ENCODE measurements at places on chromosomes 5 and 9.

- DNase-seq: no peak
These were observed 20.2 kb upstream of the MTAP start for GRCh38 chr9:21782205-21782604.

DNA sequence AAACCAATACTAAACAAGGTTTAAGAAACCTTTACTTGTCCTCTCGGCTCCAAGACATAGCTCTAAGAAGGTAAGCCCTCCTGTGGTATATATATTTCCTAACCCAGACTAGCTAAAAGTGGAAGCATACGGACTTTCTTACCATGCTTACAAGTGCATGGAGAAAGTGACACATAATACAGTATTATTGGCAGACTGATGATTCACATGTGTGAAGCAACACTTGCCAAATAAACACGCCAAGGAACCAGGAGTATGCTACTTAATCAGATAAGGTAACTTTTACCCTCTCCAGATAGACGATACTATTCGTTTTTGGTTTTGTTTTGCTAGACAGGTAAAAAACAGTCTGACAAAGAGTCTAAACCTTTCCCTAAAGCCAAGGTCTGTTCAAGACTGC is 264.1 kb downstream of the MLLT3 start:
- DNase-seq: no peak

DNA sequence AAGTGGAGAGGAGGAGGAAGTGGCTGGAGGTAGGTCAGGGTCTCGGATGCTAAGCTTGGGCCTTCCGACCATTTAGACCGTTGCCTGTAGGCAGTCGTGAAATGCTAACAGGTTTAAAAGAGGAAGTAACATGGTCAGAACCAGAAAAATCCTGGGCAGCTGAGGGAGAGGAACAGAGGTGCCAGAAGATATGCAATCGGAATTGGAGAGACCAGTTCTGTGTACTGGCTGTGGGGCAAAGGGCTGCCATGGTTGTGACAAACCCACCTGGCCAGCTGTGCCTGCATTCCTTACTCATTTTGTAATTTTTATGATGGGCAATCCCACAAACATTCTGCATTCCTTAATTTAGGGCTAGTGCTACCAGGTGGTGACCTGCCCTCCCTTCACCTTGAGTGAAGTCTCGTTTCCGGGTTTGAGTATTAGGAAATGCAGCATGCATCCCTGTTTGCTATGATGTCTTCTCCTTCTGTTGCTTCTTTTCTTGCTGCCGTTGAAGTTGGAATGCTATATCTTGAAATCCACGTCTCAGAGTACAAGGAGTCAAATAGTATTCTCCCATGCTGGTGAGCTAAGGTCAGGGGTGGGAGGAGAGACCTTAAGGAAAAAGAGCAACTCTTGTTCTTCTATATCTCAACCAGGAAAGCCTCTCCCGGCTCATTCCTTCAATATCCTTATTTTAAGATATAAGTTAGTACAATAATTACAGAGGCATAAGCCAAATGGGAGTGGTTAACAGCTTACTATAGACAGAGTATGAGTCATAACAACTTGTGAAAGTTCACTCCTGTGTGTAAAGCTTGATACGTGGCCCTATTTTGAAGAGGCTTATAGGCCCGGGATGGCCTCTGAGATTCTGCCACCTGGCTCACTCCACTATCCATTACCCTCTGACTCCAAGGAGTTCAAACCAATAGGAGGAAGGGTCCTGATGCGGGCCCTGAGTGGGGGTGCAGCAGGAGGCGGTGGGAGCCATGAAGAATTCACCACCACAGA is 37.0 kb downstream of the B4GALT1 start:
- DNase-seq: no peak

DNA sequence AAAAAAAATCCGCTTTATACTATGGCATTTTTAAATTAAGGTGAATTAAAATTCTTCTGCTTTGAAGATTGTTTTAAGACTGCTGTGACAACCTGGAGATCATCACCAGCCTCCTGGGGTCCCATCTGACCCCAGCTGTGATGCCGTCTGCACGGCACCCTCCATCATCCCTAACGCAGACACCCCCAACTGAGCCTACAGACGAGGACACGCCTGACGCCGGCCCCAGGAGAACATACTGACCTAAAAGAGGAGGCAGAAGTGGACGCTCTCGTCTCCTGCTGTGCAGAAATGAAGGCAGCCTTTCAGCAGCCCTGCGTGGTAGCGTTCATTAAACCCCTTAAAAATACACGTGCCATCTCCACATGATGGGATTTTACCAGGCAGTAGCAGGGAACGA is 125.6 kb upstream of the PPP1R26 start:
- DNase-seq: no peak

DNA sequence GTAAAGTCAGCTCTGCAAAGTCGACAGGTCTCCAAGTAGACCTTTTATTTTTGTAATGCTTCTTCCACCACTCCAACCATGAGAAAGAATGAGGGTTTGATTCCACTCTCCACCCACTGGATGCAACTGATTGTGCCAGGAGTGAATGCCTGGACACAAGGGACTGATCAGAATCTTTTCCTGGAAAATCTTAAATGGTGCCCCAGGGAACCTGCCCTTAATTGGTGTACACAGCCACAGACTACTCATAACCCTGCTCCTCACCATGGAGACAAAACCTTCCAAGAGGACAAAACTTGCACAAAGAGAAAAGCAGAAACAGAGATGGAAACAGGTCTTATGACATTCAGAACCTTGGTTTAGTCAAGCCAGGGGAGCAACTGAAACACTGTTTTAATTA is 208.6 kb upstream of the BRINP1 start:
- DNase-seq: no peak

DNA sequence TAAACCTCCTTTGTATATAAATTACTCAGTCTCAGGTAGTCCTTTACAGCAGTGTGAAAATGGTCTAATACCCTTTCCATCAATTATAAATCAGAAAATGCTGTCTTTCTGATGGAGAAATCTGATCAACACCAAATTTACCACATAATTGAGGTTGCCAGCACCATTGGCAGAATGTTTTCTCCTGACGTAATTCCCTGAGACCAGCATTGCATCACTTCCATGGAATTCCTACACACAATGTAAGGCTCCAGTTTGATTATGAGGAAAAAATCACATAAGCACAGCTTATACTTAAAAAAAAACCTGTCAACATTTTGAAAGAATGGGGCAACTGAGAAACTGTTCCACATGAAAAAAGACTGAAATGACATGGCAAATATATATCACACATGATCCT is 618.7 kb upstream of the CDH6 start:
- no peak for DNase-seq

DNA sequence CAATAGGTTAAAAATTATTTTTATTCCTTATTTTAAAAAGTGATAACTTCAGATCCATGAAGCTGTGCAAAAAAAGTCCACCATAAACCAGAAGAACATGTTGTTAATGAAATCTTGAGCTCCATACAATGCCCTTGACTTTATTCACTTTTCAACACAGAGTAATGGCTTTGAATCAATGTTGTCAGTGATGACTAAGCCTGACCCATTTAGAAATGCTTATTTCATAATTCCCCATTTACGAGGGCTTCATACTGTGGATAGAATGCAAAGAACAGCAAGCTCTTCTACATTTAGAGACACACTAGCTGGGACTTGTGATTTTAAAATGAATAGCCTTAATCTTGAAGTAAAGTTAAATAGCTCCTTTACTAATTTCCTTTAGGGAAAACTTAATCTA is 25.7 kb upstream of the IL9 start:
- DNase-seq: no peak

DNA sequence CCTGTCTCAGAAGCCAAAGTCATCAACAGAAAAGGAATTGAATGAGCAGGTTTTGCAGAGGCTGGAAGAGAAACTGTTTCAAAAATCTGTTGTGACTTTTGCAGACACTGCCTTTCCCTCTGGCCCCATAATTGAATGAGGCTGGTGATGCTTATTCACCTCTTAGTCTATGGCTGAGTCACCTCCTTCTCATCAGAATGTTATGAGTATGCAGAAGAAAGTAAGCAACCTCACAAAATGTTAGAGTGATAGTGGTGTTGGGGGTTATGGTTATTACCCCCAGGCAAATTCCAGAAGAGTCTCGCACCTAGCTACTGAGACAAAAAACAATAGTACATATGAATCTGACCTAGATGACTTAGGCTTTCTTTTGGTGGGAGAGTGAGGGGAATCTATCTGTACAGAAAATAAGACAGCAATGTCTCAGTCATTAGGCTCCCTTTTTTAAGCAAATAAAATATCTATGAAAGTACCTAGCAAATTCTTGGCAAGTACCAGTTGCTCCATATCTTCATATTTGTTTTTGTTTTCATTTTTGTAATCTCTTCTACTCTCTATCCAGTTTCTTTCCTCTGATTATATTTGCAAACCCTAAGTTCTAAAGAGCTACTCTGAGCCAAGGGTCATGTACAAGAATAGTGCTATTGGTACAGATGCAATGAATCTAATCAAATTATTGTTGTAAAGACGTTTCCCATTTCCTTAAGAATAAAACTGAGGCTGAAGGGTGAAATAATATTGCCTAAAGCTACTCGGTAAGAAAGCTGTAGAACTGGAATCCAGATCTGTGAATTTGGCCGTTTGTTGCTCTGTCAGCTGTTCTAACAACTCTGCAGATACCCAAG is 498.1 kb upstream of the TNC start:
- DNase-seq: peak; percentile 94

DNA sequence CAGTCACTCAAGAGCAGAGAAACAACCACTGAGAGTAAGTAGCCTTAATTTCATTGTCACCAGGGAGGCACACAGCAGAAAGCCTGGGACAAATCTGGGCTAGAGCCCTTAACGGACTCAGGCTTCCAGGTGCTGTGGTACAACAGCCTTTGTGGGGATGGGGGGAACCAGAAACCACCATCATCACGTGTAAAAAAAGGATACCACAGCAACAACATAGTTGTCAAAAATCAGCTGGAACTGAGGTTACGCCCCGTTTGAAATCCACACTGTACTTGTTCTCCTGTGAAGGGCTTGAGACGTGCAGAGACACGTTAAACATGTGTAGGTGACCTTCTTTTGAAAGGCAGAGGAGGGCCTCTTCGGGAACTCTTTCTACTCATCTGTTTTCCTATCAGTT is 16.6 kb upstream of the PLPP1 start:
- no peak for DNase-seq

DNA sequence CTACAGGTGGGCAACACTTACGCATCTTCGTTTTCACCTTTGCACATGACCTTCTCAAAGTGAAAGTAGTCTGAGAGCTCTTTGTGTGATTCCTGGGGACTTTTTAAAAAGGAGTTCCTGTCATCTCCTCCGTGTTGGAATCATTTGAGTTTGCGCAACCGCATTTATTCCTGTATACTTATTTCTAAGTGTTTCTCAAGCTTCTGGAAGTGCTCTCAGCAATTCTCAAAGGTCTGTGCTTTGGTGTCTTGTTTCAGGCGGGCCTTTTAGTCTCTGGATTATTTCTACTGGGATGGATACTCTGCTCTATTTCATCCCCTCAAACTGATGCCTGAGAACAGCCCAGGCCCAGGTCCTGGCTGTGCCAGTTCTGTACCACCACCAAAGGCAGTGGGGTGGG is 226.5 kb upstream of the TUT7 start:
- no peak for DNase-seq

DNA sequence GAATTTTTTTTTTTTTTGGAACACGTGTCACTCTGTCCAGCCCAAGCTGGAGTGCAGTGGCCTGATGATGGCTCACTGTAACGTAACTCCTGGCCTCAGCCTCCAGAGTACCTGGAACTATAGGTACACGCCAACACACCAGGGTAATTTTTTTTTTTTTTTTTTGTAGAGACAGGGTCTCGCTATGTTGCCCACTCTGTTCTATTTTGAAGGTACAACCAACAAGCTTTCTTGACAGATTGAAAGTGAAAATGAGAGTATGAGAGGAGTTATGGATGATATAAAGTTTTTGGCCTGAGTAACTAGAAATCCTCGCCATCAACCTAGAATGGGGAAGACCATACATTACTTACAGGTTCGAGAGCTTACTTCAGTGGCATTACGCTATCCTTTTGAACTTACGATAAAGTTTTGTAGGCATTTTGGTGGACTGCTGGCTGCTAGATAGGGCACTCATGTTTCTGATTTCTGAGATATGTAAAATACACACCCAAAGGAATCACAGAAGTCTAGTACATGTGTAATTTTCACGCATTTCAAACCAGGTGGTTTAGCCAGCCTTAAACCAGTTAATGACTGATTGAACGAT is 806 bp upstream of the CDC42SE2 start:
- DNase-seq: no peak

DNA sequence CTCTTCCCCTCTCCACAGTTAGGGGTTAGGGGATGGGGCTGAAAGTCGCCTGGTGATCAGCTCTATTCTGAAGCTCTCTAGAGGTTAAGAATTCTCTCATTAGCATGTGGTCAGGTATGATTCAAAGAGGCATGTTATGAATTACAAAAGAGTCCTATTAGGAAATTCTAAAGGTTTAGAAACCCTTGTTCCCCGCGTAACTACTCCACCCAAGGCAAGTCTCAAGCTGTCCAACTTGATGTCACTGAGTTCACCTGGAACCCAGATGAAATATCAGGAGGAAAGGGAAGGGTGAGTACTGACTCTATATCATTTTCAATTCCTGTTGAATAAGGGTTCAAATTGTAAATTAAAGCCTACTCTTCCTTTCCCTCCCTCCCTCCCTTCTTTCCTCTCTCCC is 18.1 kb upstream of the RNF145 start:
- DNase-seq: no peak

GRCh38 chr5:10352430-10353240 is 860 bp upstream of the MARCHF6 start:
- DNase-seq: no peak

- DNase-seq: no peak
These were observed 320.6 kb upstream of the NUDT12 start for GRCh38 chr5:103883143-103883542.

- DNase-seq: no peak
These were observed 18.5 kb downstream of the MRPS27 start for GRCh38 chr5:72301557-72301956.

DNA sequence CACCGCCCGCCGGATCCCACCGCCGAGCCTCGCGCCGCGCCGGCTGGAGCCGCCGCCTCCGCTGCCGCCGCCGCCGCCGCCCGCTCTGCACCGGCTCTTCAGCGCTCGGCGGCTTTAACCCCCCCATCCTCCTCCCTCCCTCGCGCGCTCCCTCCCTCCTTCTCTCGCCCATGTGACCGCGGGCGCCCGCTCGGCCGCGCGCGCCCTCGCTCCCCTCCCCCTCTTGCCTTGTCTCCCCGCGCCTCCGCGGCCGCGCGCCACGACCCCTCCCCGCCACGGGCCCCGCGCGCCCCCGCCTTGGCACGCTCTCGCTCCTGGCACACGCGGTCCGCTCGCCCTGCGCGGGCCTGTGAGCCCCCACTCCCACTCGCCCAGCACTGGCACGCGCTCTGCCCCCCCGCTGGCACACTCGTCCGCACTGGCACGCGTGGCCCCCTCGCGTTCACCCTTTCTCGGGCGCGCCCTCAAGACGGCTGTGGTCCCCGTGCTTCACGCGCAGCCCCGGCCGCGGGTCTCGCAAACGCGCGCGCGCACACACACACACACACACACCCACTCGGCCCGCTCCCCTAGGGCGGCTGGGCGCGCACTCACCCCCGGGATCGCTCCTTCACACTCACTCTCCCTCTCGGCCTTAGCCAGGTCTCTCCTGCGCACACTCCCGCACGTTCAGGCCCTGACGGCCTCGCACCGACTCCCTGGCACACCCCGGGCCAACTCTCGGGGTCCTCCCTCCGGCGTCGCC is at the start of gene CNTFR:
CNTFR (minus strand) TSS at position 89 of the 745 bp plus-strand sequence. CDS start 20,743 bp downstream, outside the sequence.
- DNase-seq: no peak
